Muscle of back (tissue), 13 donors: ENCODE measurements at places on chromosomes 6 and 20. TPM values are rescaled to one million over a fixed set of nuclear protein-coding genes. Genes with fewer than 3 reads are reported as not detected.

Gene FGD2
- polyA plus RNA-seq, result 4.5 TPM

Gene KCNK17
- polyA plus RNA-seq, result 0.16 TPM

Gene OVOL2
- not detected for polyA plus RNA-seq

Gene HUS1B
- polyA plus RNA-seq, result not detected

Gene LSM2
- 63.6 TPM for polyA plus RNA-seq

Gene MUCL3
- polyA plus RNA-seq, result not detected
